ENCODE measurements at places on chromosomes 5 and 9.

- DNase-seq, result no peak
These were observed 145.4 kb downstream of the TRPM6 start for GRCh38 chr9:74742191-74742790.

DNA sequence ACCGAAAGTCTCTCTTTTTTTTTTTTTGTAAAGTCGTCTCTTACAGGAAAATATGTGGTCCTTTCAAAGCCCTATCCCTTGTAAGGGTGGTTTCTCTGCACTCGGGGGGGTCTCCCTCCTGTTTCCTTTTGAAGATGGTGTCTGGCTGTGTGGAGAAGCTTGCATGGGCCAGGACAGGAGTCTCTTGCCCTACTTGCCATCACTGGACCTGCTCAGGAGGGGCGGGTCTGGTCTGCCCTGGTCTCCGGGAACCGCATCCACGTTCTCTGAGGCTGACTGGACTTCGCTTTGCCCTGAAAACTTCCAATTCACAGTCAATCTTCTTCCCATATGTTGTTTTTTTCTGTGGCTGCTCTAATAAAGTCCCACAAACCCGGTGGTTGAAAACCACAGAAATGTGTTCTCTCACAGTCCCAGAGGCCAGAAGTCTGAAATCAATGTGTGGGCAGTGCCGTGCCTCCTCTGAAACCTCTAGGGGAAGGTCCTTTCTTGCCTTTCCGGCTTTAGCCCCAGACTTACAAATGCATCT is 92.9 kb upstream of the IER5L start:
- DNase-seq, result no peak

- DNase-seq, result no peak
These were observed at the start of gene SNCAIP for GRCh38 chr5:122311961-122312590. Gene SNCAIP (plus strand): TSS chr5:122312237. CDS start chr5:122391135, 78,898 bp downstream.

- DNase-seq, result no peak
These were observed 506.1 kb downstream of the BNC2 start for GRCh38 chr9:16364347-16364746.

- no peak for DNase-seq
These were observed 208.8 kb upstream of the IRX2 start for GRCh38 chr5:2960294-2960693.

- no peak for DNase-seq
These were observed 47.6 kb upstream of the TRAF1 start for GRCh38 chr9:120974181-120974580.

- DNase-seq, result no peak
These were observed 236.5 kb upstream of the TRIM32 start for GRCh38 chr9:116450378-116451139.

GRCh38 chr5:159207222-159207685 is 2.1 kb downstream of the RNF145 start:
- DNase-seq, result no peak

Measured in stimulated activated CD4-positive, alpha-beta T cell treated with anti-CD3 and anti-CD28 coated beads, TNF-alpha, amount 100 ng/mL, for 48 hours (primary cell).